ENCODE measurements at places on chromosomes 5 and 9.

DNA sequence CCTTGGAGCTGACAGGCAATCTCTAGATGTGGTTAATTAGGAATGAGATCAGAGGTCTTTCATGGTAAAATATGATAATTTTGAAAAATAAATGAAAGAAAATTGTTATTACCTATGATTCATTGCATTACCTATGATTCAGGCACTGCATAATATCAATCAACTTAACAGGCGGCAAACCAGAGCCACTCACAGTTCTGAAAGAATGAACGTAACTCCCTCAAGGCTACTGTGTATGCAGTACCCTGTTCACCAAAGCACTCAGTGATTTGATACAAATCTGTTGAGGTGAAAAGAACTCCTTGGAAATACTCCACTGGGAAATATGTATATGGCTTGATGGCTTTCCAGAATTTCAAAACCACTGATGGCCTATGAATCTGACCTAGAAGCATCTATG, 398.9 kb downstream of the ACTL7B start:
- no peak for DNase-seq

GRCh38 chr9:81513059-81513458, 176.3 kb downstream of the TLE1 start:
- peak; percentile 78 for DNase-seq

GRCh38 chr5:61595426-61595825, 263.4 kb downstream of the ZSWIM6 start:
- DNase-seq = no peak

- DNase-seq = no peak
Observed at GRCh38 chr5:153711755-153712154, 221.3 kb downstream of the GRIA1 start.

- no peak for DNase-seq
Observed at GRCh38 chr9:70979966-70980365, 141.5 kb downstream of the TRPM3 start.

DNA sequence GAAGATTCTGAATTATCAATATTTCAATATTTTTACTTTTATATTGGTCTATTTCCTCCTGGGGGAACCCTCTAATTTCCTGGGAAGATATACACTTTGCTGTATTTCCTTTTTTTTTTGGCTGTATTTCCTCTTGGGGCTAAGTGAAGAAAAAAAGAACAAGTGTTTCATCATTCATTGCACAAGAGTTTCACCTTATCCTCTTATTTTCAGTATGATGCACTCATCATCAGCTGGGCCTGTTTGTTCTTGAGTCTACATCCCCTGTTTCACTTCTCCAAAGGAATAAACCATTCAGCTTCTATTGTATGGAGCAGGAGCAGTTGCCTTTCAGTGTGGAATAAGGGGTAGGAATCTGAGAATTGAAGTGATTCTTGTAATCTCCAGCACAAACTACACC, 210.8 kb downstream of the FAM170A start:
- peak; percentile 97 for DNase-seq

DNA sequence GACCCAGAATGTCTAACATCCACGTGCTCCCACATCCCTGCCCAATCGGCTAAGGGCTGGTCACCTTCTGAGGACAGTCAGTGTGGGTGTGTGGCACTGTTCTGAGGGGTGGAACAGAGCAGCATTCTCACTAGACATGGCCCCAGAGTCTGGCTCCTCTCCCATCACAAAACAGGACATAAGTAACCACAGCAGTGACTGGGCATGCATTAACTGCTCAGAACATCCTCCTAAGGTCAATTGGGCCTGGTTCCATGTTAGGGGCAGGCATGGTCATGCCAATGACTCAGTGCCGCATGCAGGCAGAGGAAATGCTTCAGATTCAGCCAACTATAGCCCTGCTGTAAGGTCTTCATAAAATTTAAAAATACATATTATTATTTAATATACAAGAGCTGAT, 12.9 kb downstream of the MACROH2A1 start:
- no peak for DNase-seq

GRCh38 chr9:90546200-90546599, 96.4 kb downstream of the DIRAS2 start:
- DNase-seq = peak; percentile 73

GRCh38 chr5:68240771-68241170, 25.2 kb downstream of the PIK3R1 start:
- DNase-seq = no peak

- peak; percentile 77 for DNase-seq
Observed at GRCh38 chr9:34741628-34742027, 31.7 kb upstream of the CCL21 start.

DNA sequence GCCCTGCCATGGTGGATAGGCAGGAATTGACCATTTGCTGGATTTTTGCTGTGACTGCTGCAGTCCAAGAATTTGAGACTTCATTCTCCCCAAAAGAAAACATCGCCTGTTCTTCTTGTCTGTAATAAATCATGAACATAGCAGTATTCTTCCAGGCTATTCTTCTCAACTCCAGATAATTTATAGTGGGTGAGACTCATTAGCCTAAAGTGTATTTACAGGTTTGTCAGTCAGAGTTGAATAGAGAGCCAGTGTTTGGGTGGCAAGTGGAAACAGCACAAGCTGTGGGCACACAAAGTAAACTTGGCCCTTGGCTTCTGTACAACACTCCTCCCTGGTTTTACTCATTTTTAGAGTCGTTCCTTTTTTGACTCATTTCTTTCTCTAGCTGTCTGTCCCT, 128.2 kb upstream of the VCAN start:
- no peak for DNase-seq

DNA sequence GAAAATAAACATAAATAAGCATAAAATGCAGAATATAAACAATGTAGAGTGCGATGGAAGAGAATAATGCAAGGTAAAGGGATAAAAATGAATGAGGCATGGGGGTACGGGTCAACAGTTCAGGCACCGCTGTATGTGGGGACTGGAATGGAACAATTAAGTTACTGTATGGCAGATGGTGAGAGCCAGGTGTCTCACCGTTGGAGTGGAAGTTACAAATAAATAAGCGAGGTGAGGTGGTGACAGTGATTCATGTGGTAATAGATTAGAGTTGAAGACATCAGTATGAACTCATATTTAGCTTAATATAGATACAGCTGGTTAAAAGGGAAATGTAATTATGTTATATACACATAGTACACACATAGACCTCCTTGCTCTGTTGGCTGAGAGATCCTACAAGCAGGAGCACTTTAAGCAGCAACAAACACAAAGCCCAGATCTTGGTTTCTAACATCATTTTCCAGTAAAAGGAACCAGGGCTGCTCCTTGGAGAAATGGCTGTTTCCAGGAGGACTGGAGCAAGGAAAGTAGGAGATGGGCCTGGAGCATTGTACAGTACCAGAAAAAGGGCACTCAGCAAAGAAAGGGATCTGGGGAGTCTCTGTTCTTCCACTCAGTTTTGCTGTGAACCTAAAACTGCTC, 2.4 kb upstream of the OMD start:
- no peak for DNase-seq

- DNase-seq = no peak
Observed at GRCh38 chr9:125674981-125675973, 31.7 kb downstream of the MAPKAP1 start.

DNA sequence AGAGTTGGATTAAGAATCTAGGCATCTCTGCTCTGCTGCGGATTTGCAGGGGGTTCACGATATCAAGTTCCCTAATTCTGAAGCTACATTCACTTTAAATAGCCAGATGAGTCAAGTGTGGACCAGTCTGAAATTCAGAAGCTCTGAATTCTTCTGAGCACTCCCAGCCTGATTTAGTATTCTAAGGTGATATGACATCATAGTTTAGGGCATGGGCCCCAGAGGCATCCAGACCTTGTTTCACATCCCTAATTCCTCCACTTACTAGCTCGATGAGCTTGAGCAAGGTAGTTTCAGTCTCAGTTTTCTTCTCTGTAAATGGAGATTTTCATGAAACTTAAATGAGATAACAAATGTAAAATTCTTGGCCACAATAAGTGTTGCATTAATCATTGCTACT, 65.2 kb downstream of the TMEM167A start:
- peak; percentile 95 for DNase-seq

GRCh38 chr5:43105369-43106289, 15.1 kb upstream of the ZNF131 start:
- peak; percentile 90 for DNase-seq

GRCh38 chr5:16437977-16438376, 27.6 kb downstream of the ZNF622 start:
- no peak for DNase-seq

GRCh38 chr5:95417971-95418370, 26.8 kb downstream of the FAM81B start:
- DNase-seq = no peak

DNA sequence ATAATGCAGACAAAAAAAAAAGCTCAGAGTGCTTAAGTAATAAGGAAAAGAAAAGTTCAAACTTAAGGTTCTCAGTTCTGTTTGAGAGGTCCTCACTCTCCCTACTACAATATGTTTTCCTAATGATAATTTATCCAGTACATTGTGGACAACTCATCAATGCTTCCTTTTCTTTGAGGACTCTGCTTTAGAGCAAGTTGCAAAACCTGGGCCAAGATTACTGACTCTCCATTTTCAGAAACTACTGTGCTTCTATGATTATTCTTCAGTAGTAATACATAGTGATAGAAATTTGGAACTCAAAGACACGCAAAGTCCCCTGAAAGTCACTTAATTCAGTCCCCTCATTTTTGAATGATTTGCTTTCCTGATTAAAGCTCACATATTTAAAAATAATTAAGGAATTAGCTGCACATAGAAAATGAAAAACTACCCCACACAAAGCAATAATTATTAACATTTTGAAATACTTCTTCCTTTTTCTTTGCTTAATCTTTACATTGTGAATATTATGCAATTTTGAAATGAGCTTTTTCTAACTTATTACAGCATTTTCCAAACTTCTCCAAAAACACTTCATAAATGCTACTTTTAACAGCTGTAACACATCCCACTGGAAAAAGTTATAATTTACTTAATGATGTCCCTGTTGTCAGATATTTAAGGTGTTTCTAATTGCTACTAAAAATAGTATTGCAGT, 11.2 kb downstream of the CDKN2A start:
- DNase-seq = peak; percentile 48

DNA sequence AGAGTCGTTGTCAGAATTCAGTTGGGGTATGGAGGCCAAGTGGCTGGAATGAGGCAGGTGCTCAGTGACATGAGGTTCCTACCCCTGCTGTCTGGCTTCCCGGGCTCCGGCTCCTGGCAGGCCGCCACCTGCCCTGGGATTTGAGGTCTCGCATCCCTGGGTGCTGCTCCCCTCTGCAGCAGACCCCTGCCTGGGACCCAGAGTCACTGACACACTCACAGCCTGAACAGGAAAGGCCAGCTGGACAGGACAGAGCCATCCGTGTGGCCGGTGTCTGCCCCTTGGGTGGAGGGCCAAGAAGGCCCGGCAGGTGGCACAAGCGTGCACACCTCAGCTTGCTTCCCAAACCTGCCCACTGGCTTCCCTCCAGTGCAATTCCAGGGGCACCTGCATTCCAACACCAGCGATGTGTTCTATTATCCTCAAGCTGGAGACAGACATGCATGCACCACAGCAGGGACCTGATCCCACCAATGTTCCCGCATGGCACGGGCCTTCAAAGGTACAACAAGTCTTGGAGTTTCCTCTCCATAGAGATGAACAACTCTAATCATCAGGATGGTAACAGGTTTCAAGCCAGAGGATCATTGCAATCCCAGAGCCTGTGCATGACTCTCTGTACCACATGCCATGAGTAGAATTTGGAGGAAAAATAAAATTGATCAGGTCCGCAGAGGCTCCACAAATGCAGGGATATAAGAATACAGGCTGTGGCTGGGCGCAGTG, 45.6 kb upstream of the RNF130 start:
- no peak for DNase-seq

DNA sequence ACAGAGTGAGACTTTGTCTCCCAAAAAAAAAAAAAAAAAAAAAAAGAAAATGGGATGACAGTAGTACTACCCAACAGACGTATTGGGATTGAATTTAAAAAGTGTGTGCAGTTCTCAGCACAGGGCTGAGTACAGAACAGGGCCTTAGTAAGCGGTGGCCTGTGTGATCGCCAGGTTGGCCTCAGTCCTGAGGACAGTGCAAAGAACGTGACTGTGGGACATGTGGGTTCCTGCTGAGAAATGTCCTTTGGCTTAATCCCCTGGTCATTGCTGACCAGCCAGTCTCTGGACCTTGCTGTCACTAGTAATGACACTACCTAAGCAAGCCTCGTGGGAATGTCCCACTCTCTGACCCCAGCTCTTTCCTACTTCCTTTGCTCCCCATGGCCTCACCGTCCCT, 13.3 kb downstream of the GTF3C5 start:
- no peak for DNase-seq
